ENCODE measurements at places on chromosomes 2 and 18. TPM values are rescaled to one million over a fixed set of nuclear protein-coding genes. Genes with fewer than 3 reads are reported as not detected.
A peak's percentile ranks its signal among the peaks of the same experiment; 100 is the strongest.

GRCh38 chr18:1916869-1917523 lies 654.3 kb downstream of the METTL4 start:
- no peak for DNase-seq
- H3K4me1 ChIP-seq = no peaks in the 10 kb centered on the region
- H3K27ac ChIP-seq = no peak overlapping the region

DNA sequence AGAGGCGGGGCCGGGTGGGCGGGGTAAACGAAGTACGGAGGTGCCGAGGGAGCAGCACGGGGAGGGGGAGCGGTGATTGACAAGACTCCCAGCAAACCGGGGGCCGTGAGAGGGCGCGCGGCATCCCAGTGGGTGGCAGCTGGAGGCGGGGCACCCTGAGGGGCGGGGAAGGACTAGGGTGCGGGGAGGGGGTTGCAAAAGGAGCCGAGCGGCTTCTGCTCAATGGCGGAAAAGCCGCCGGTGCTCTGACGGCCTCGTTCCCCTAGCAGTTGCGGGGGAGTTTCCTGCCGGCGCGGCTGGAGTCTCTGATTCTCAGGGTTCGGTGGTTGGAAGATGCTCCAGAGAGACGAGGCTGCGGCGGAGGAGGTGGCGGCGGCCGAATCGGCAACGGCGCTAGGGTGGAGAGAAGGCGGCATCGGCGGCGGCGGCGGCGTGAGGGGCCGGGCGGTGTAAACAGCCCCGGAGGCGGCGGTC lies at the start of gene PPM1B:
Gene PPM1B, plus strand, starts transcription at position 195 of the 474 bp plus-strand sequence. CDS start 32,325 bp downstream, outside the sequence.
- peak within 1 kb of the TSS; percentile 99 for H3K27ac ChIP-seq
- no peaks in the 10 kb centered on the region for H3K27me3 ChIP-seq
- H3K36me3 ChIP-seq = no peaks in the 10 kb centered on the region
- H3K4me3 ChIP-seq = peak within 1 kb of the TSS; percentile 93

- H3K4me1 ChIP-seq = no peaks in the 10 kb centered on the region
- H3K4me3 ChIP-seq = no peak overlapping the region
- peaks cover under 1% of the 10 kb centered on the region for H3K27me3 ChIP-seq
Observed at GRCh38 chr2:130843321-130843985, 6.7 kb downstream of the ARHGEF4 start.

DNA sequence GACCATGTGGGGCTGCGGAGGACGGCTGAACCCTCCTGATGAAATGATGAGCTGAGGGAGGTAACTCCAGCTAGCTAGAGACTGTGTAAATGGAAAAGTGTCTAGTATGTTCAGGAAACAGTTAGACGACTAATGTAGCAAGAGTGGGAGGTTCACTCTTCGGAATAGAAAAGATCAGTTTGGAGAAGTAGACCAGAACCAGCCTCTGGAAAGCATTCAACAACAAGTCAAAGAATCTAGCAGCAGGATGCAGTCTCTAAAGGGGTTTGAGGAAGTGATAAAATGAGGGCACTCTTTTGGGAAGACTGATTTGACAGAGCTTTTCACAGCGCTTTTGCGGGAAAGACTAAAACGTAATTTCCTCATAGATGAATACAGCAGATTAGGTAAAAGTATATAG lies 79.6 kb downstream of the GAREM1 start:
- H3K27ac ChIP-seq = no peak overlapping the region
- H3K4me1 ChIP-seq = peaks cover 12% of the 10 kb centered on the region
- no peak for DNase-seq
- H3K36me3 ChIP-seq = no peaks in the 10 kb centered on the region
- H3K4me3 ChIP-seq = no peak overlapping the region
- H3K27me3 ChIP-seq = no peaks in the 10 kb centered on the region

DNA sequence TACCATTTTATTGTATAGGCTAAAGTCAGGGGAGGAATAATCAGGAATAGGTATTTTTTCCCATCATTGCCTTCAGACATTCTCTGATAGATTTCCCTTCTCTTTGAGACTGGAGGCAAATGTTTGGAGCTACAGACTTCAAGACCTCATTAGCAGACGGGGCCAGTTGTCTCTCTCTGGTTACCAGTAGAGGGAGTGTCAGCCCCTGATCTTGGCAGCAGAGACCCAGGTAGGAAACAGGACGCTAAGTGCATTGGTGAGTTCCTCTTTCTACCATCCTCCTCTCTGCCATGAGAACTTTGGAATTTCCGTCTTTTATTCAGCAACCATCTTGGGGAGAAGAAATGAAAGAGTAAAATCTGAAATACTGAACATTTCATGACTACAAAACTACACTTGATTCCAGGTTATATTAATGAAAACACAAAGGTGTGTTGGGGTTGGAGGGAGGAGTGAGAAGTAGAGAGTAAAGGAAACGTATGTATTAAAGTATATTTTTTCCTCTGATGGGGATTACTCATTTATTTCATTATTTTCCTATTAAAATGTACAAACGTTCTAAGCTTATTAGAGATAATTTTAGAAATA lies 186.2 kb upstream of the GCFC2 start:
- H3K27me3 ChIP-seq = no peaks in the 10 kb centered on the region
- no peaks in the 10 kb centered on the region for H3K4me1 ChIP-seq
- no peak for DNase-seq
- no peak overlapping the region for H3K27ac ChIP-seq

PTRHD1 gene
- 11.6 TPM for total RNA-seq

DNA sequence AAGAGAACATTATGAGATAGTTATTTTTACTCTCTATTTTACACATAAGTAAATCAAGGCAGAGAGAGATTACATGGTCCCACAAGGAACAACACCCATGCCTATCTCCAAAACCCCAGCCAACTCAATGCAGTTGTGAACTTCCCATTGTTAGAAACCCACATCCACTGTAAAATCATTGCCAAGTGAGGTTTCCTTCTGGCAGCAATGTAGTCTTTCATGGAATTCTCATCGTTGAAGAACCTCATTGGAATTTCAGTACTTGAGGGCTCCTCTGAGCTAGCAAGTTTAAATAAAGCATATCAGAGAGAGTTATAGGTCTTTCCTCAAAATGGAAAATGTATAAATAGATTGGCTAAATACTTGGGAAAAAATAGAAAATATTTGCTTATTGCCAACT lies 105.2 kb downstream of the RAD51AP2 start:
- H3K36me3 ChIP-seq = no peaks in the 10 kb centered on the region
- no peaks in the 10 kb centered on the region for H3K4me1 ChIP-seq
- DNase-seq = no peak
- H3K27ac ChIP-seq = no peak overlapping the region
- no peaks in the 10 kb centered on the region for H3K27me3 ChIP-seq

- DNase-seq = no peak
- H3K27me3 ChIP-seq = no peaks in the 10 kb centered on the region
- H3K36me3 ChIP-seq = peaks cover 8% of the 10 kb centered on the region
- peaks cover 14% of the 10 kb centered on the region for H3K4me1 ChIP-seq
- peak overlapping the region; percentile 86 for H3K4me3 ChIP-seq
Observed at GRCh38 chr18:57585855-57586250, 649 bp downstream of the FECH start.

DNA sequence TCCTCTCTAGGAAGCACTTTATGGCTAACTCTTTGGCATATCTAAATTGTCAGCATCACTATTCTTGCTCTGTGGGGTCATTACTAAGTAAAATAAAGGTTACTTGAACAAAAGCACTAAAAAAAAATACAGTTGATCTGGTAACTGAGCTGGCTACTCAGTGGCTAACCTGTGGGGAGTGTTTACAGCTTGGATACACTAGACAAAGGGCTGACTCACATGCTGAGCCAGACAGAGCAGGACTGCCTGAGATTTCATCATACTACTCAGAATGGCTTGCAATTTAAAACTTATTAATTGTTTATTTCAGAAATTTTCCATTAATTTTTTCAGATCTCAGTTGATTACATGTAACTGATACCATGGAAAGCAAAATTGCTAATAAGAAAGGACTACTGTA lies 1690.4 kb upstream of the SLC39A10 start:
- no peak overlapping the region for H3K4me3 ChIP-seq
- H3K27ac ChIP-seq = no peak overlapping the region
- DNase-seq = no peak
- H3K4me1 ChIP-seq = no peaks in the 10 kb centered on the region
- H3K27me3 ChIP-seq = no peaks in the 10 kb centered on the region

DNA sequence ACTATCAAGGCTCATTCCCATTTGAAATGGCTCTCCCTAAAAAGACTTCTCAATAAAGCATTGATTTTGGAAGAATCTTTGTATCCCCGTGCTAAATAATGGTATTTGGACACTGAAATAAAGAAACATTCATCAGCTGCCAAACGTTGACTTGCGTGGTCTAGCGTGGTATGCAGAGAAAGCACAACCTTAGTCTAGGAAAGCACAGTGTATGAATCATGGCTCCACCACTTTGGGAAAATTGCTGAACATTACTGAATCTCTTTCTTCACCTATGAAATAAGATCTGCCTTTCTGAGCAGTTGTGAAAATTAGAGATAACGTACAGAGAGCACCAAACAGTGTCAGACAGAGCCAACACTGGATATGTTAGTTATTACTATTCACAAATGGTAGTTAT lies 353.9 kb downstream of the SS18 start:
- no peak overlapping the region for H3K4me3 ChIP-seq
- no peak for DNase-seq
- H3K4me1 ChIP-seq = no peaks in the 10 kb centered on the region

- DNase-seq = no peak
- no peaks in the 10 kb centered on the region for H3K4me1 ChIP-seq
- no peak overlapping the region for H3K27ac ChIP-seq
- peaks cover 24% of the 10 kb centered on the region for H3K27me3 ChIP-seq
- H3K36me3 ChIP-seq = no peaks in the 10 kb centered on the region
Observed at GRCh38 chr2:26883956-26884355, 36.0 kb downstream of the DPYSL5 start.

DNA sequence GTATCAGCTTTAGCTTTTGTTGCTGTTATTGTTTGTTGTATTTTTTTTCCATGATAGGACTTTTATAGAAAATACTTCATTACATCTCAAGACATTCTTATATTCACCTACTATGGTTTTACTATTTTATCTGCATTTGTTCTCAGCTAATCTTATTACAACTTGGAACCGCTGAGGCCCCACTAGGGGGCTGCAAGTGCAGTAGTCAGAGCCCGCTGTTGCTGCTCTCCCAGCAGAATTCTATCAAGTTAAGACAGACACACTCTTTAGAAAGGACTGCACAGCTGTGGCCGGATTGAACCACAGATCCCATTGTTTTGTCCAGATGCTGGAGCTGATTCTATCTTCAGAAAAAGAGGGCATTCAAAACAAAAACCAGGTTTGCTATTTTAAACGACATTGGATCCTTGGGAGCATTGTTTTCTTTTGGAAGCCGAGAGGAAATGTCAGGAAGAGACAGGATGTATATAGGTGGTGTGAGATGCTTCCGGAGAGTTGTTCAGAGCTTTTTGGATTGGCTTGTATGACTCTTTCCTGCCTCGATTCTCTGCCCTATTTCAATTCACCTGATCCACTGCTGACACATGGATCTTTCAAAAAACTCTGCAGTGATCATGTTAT lies 105.7 kb upstream of the GAREM1 start:
- H3K27me3 ChIP-seq = no peaks in the 10 kb centered on the region
- no peak overlapping the region for H3K4me3 ChIP-seq
- H3K4me1 ChIP-seq = no peaks in the 10 kb centered on the region
- H3K36me3 ChIP-seq = no peaks in the 10 kb centered on the region
- no peak overlapping the region for H3K27ac ChIP-seq

- H3K4me3 ChIP-seq = no peak overlapping the region
- peaks cover 20% of the 10 kb centered on the region for H3K4me1 ChIP-seq
- H3K27ac ChIP-seq = no peak overlapping the region
- peaks cover 63% of the 10 kb centered on the region for H3K27me3 ChIP-seq
Observed at GRCh38 chr18:45830917-45831316, 5.4 kb downstream of the SIGLEC15 start.

ONECUT2 gene
- total RNA-seq = under 0.01 TPM
